Posterior cingulate gyrus (tissue), 11 donors: ENCODE measurements at places on chromosomes 7 and 10.

- no peak for DNase-seq
Observed at GRCh38 chr10:103192089-103192450, 1.0 kb downstream of the NT5C2 start.

- DNase-seq: no peak
Observed at GRCh38 chr10:71082960-71083715, 129.2 kb upstream of the UNC5B start.

GRCh38 chr10:103703941-103704919 lies 151.1 kb downstream of the SH3PXD2A start:
- no peak for DNase-seq

GRCh38 chr7:41907444-41907843 lies 204.6 kb upstream of the INHBA start:
- DNase-seq: no peak

GRCh38 chr10:16987206-16987621 lies 142.4 kb downstream of the CUBN start:
- no peak for DNase-seq

GRCh38 chr10:14822879-14823755 lies 14.7 kb downstream of the CDNF start:
- DNase-seq: no peak
